ENCODE measurements at places on chromosomes 12 and 14. TPM values are rescaled to one million over a fixed set of nuclear protein-coding genes. Genes with fewer than 3 reads are reported as not detected.

Gene TNFRSF1A
- 108 TPM for total RNA-seq

Gene TUBA1B
- 2,375 TPM for total RNA-seq

Gene GALC
- 10.2 TPM for total RNA-seq

Gene DPPA3
- not detected for total RNA-seq

Gene KRT77
- total RNA-seq: not detected

Gene TOMM20L
- total RNA-seq: not detected

Gene CAPZA3
- total RNA-seq: not detected

Gene GPR65
- total RNA-seq: not detected

Gene C12orf54
- not detected for total RNA-seq

Gene PPP2R3C
- 19.0 TPM for total RNA-seq

DNA sequence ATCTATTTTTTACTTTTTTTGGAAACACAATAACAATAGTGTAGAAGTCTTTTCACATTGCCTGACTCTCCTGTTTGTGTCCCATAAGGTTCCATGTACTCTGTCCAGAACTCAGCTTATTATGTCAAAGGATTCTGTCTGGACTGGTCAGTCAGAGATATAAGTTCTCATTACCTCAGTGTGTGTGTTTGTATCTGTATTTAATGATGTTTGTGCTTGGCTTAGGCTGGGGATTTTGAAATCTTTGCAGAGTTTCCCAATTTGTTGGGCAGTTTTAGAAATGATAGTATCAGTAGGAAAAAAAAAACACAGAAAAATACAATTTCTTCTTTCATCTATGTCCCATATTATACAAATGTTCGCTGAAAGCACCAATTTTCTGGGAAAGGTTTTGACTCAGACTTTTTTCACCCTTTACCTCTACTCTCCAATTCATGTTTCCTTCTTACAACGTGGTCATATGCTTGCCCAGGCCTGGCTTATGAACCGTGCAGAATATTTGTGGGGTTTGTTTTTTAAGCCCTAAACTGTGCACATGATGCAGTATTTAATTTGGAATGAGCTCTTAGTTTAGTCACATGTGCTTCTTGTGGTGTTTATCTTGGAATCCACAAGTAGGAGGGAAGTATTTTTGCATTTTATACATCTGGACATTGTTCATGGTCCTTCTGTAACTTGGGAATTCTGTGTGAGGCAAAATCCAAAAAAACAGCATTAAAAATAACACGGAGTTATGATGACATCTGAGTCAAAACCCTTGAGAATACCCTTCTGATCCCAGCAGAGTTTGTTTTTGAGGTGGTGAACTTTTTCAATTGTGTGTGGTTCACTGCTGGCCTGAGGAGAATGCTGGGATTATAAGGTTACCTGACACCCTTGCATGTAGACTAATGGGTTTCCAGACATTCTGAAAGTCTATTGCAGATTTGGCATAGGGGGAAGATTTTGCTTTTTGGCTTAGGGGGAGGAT, 121.2 kb downstream of the RAD51B start:
- peak; percentile 32 for DNase-seq

- DNase-seq: no peak
These were observed 112.6 kb downstream of the ERC1 start for GRCh38 chr12:1103632-1104031.

- no peak for DNase-seq
These were observed 92.6 kb downstream of the EMP1 start for GRCh38 chr12:13288937-13289652.

GRCh38 chr12:81077686-81078441, at the start of gene ACSS3:
Gene ACSS3 (plus strand): TSS chr12:81078079. CDS start chr12:81078121, 42 bp downstream.
- DNase-seq: peak; percentile 0

DNA sequence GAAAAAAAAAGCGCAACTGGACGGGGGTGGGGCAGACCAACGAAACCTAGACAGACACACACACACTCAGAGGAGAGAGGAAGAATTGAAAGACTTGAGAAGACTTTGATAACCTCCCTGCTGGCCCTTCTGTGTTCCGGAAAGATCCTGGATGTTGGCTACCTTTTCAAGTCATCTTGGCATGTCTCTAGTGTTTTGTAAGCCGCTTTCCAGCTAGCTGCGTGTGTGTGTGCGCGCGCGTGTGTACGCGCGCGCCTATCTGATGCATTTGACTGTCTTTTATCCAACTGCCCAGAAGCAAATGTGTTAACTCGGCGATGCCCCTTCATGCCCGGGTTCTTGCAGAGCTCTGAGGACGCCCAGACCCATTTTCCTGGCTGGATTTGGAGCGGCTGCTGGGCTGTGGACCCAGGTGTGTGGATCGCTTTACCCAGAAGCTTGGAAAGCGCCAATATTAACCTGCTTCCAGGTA, 664 bp downstream of the LRFN5 start:
- DNase-seq: no peak

GRCh38 chr12:95959107-95959506, 16.0 kb downstream of the AMDHD1 start:
- DNase-seq: peak; percentile 8

GRCh38 chr14:85487215-85487614, 42.7 kb upstream of the FLRT2 start:
- DNase-seq: peak; percentile 71

GRCh38 chr12:15011162-15011561, 38.3 kb downstream of the PDE6H start:
- DNase-seq: no peak

- no peak for DNase-seq
These were observed 52.7 kb downstream of the RASSF3 start for GRCh38 chr12:64663015-64663414.

GRCh38 chr14:62097072-62097471, 334.9 kb downstream of the SNAPC1 start:
- peak; percentile 48 for DNase-seq

GRCh38 chr14:44204061-44204835, 302.8 kb downstream of the FSCB start:
- no peak for DNase-seq

GRCh38 chr14:20194101-20194500, 3.4 kb downstream of the OR11G2 start:
- no peak for DNase-seq
